ENCODE measurements at places on chromosomes 1 and 21.

DNA sequence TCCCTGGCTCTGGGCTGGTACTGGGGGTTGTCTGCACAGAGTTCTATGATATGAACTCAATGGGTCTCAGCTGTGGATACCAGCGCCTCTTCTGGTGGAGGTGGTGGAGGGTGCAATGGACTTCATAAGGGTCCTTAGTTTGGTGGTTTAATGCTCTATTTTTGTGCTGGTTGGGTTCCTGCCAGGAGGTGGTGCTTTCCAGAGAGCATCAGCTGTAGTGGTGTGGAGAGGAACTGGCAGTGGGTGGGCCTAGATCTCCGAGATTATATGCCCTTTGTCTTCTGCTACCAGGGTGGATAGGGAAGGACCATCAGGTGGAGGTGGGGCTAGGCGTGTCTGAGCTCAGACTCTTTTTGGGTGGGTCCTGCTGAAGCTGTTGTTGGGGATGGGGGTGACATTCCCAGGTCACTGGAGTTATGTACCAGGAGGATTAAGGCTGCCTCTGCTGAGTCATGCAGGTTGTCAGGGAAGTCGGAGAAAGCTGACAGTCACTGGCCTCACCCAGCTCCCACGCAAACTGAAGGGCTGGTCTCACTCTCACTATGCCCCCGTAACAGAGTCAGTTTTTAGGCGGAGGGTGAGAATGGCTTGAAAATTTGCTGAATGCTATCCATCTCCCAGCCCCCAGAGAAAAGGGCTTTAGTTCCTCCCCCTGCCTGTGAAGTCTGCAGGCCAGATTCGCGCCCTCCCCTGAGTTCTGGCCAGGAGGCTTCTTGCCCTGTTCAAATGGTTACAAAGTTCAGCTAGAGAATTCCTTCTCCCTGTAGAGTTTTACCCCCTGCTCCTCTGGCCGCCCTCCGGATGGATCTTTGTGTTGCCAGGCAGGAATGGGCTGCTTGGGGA lies 902.9 kb downstream of the LTN1 start:
- DNase-seq = no peak

DNA sequence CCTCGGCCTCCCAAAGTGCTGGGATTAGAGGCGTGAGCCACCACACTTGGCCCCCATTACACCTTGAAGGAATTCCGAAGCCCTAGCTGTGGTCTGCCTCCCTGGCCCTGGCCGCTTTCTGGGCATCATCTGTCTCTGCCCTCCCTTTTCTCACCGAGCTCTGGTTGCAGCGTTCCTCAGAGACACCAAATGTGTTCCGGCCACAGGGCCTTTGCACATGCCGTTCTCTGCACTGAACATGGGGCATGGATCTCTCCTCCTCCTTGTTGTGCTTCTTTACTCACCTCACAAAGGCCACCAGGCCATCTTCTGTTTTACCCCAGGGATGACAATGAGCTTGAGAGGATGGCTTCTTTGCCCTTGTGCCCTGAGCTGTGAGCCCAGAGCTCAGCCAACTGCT lies 39.3 kb downstream of the CA6 start:
- DNase-seq = no peak

DNA sequence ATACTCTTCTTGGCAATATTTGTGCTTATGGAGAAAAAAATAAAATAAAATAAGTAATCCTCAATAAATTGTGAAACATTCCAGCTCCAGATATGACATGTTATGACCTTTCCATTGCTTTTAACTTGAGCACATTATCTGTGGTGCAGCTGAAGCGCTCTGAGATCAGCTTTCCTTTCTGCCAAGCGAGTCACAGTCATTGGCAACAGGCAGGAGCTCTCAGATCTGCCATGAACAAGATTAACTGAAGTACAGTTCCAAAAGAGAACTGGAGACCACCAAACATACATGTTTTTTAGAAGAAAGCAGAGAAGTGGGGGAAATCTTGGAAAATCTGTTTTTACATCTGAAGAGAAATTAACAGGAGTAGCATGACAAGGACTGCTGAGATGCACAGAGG lies 89.2 kb upstream of the DSCAM start:
- no peak for DNase-seq

DNA sequence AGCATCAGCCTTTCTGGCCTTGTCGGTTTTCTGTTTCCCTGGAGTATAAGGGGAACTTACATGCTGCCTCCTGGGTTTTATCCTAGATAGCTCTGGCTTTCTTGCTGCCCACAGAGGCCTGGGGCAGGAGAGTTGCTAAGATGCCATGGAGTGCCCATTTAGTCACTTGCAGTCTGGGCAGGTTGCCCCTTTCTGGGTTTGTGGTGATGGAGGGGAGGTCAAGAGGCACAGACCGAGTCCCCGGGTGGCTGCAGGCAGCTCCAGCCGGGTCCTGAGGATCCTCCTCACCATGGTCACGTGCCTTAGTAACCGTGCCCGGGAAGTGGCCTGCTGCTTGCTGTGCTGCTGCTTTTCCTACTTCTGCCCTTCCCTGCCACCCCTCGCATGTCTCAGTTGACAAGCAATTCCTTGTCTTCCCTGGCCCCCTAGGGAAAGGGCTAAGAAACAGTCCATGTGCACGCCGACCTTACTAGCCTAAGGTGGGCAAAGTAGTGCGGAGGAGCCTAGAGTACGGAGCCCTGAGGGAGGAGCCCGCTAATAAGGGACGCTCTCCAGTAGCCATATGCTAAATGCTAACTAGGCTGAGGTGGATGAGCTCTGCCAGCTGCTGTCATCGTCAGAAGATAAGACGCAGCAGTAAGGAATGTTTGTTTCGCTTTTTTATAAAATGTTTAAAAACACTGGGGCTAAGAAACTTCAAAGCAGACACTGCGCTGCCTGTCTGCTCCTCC lies 34.8 kb downstream of the CLCA1 start:
- no peak for DNase-seq

- no peak for DNase-seq
Measured at GRCh38 chr1:158246650-158247049, 7.6 kb upstream of the CD1A start.

Measured in NCI-H1417 (cell line).